NCI-H1436 treated with DMSO at 0.1 percent for 48 hours (cell line): ENCODE measurements at places on chromosomes 7 and 10.

DNA sequence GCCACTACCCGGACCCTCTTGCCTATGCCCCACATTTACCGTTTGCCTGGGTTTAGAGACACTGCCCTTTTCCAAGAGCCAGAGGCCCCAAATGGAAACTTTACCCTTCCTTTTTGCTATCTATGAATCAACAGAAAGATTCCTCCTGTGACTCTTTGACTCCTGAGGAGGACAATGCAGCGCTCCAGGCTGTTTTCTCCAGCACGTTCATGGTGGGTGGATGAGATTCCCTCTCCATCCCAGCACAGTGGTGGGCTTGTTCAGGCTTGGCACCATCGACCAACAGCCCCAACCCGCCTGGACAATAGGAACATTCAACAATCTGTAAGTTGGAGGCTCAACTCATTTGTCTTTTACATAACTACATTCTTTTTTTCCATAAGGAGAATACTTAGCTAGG is 55.9 kb downstream of the DLD start:
- no peak for DNase-seq

- no peak for DNase-seq
These were observed 16.5 kb upstream of the TPST1 start for GRCh38 chr7:66188645-66189044.

DNA sequence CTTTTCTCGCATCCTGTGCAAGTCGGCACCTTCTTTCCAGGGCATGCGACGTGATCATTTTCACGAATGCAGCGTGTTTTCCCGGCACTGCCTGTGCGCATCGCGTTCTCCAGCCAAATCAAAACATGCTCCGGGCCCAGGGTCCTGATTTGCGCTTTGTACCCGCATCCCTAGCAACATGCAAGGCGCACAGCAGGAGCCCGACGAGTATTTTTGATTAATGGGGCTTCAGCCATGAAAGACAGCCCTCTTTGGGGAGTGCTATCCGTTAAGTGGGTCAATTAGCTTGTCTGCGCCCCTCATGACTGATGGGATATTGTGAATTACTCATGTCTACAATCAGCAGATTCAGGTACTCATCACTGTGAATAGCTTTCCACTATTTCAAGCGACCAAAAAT is 243.3 kb upstream of the RNF32 start:
- DNase-seq, result no peak

DNA sequence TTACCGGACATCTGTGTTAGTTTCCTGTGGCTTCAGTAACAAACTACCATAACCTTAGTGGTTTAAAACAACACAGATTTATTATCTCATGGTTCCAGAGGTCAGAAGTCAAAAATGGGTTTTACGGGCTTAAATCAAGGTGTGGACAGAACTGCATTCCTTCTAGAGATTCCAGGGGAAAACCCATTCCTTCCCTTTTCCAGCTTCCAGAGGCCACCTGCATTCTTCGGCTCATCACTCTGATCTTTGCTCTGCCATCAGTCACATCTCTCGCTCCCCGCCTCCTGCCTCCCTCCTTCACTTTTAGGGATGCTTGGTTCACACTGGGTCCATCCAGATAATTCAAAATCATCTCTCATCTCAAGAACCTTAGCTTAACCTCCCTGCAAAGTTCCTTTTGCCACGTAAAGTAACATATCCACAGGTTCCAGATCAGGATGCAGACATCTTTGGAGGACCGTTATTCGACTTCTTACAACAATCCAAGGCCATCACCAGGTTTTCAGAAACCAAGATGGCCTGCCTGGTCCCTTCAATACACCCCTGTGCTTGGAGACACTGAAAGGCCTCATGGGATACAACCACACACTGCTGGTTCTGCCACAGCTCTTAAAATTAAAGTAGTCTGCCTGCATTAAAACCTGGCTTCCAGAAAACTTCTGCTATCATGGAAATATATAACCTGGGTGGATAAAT is 225.9 kb upstream of the MYO3A start:
- no peak for DNase-seq

GRCh38 chr10:21388589-21388988 is 136.9 kb downstream of the SKIDA1 start:
- no peak for DNase-seq

DNA sequence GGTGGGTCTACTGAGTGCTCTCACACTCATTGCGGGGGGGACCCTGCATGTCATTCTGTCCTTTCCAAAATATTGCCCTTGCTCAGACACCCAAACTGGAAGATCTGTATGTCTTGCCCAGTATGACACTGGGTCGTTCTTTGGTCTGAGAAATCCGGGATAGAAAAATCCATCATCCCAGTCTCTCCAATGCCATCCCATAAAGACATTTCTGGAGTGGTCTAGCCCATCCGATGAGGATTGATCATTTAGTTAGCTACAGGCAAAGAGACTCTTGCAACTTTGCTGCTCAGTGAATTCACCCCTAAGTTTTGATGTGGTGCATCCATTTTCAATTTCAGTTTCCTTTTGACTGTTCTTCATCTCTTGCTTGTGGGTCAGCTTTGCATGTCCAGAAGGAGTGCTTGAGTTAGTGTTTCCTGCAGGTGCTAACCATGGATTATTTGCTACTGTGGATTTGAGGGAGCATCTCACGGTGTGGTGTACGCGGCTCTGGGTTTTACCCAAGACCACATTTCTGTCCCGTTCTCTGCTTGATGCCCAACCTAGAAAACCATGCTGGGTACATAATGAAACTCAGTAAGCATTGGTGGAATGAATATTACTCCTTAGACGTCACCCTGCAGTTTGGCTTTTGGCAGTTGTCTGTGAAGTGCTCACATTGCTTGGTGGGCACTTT is 247.0 kb upstream of the MKI67 start:
- DNase-seq, result no peak
